ENCODE measurements at places on chromosomes 6 and 20.

DNA sequence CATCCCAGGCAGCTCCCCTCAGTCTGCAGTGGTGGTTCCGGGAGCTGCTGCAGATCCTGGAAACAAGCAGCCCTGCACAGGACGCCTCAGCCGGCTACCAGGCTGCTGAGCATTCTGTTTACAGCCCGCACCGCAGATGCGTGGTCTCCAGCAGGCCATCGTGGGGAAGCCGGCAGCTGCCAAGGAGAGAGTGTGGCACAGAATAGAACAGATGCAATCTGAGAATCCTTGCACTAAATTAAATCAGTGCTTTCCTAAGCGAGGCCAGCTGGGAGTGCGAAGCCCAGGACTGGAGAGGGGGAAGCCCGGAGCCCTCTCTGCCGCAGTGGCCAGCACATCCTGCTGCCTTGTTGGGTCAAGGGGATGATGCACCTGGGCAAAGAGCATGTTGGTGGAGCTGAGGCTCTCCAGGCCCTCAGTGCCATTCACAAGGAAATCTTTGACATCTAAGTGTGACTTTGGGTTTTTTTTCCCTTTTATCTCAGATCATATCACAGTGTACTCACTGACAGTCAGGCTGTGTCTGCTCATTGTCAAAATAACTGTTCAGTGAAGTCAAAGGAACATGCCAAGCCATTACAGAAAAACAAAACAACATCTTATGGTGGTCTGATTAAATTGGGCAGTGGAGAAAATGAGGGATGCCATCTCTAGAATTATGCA, 118.1 kb downstream of the SYNDIG1 start:
- DNase-seq, result no peak

DNA sequence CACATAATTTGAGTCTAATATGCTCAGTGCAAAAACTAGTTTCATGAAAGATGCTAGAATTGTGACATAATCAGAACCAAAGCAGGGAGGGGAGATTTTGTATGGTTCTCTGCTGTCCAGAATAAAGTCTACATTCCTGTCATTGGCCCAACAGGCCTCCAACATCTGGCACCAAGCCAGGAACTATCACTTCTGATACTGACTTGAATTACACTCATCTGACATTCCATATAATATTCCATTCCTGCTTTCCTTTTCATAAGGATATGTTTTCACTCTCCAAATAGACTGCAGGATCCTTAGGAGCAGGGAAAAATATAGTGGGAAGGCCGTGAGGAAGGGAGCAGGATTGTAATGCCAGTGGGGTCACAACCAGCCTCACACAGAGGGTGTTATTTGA, 84.6 kb upstream of the BTN3A2 start:
- DNase-seq, result no peak

DNA sequence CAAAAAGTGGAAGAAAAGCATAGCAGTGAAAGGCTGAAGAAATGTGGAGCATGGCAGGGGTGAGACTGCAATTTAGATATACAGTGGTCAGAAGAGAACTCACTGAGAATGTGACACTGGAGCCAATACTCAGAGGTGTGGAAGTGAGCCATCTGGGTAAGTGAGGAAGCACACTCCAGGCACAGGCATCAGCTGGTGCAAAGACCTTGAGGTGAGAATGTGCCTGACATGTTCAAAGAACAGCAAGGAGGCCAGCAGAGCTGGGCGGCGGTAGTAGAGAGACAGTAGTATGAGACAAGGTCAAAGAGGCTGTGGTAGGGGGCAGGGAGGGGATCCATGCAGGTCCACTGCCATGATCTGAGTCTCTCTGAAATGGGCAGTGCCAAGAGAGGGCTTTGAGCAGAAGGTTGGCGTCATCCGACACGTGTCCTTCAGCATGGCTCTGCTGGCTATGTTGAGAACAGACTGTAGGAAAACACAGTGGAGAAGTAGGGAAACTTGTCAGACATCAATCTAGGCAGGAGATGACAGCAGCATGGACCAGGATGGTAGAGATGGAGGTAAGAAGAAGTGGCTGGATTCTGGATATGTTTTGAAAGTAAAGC, 84.4 kb downstream of the PLCG1 start:
- no peak for DNase-seq

GRCh38 chr6:30167101-30167500, 3.8 kb downstream of the TRIM15 start:
- DNase-seq, result peak; percentile 8

DNA sequence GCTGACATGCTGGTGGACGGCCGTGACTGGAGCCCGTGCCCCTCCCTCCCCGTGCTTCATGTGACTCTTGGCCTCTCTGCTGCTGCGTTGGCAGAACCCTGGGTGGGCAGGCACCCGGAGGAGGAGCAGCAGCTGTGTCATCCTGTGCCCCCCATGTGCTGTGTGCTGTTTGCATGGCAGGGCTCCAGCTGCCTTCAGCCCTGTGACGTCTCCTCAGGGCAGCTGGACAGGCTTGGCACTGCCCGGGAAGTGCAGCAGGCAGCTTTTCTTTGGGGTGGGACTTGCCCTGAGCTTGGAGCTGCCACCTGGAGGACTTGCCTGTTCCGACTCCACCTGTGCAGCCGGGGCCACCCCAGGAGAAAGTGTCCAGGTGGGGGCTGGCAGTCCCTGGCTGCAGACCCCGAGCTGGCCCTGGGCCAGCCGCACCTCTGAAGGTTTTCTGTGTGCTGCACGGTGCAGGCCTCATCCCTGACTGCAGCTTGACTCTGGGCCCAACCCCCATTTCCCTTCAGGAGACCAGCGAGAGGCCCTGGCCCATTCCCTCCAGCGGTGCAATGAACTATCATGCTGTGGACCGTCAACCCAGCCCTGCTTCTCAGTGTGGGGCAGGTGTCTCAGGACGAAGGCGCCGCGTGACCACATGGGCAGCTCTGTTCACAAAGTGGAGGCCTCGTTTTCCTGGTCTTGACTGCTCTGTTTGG, 8.1 kb downstream of the NPBWR2 start:
- no peak for DNase-seq

- DNase-seq, result no peak
Measured at GRCh38 chr6:73309535-73309784, 44.6 kb downstream of the DPPA5 start.

- DNase-seq, result no peak
Measured at GRCh38 chr6:134817448-134817847, 132.5 kb downstream of the ALDH8A1 start.

DNA sequence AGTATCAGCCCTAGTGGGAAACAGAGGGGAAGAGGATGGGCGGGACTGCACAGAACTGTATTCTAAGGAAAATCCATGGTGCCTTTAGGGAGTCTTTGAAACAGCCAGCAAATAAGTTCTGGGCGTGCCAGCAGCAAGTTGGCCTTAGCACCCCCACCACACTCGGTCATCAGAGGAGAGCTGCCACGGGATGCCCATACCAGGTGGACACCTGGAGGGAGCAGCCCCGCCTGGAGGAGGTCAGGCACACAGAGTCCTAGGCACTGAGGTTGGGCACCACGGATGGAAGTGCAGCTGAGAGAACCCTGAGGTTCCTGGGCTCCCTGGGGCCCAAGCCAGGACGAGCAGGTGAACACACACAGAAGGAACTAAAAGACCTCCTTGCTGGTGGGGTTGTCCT, 180.8 kb upstream of the PROKR2 start:
- DNase-seq, result no peak

- no peak for DNase-seq
Measured at GRCh38 chr6:44657206-44657819, 269.8 kb downstream of the CDC5L start.

DNA sequence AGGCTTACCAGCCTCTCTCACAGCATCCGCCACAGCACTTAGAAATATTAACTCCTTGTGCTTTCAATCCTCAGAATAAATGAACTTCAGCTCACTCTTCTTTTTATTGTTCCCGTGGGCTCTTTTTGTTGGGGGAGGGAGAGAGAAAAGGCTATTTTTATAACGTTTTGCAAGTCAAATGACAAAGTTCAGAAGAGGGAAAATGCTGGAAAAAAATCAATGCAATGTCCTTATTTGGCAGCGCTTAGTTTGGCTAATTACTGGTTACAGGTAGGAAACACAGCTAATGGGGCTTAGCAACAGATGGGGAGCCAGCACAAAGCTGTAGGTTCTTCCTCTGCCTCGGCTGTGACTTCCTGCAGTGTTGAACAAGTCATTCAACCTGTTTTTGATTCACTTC, 1067.0 kb upstream of the MAP3K7 start:
- no peak for DNase-seq

GRCh38 chr6:142167071-142167470, 20.0 kb downstream of the VTA1 start:
- no peak for DNase-seq

- no peak for DNase-seq
Measured at GRCh38 chr6:150203871-150204545, 61.2 kb downstream of the PPP1R14C start.

- no peak for DNase-seq
Measured at GRCh38 chr6:22231616-22232015, 65.2 kb downstream of the PRL start.

- peak; percentile 26 for DNase-seq
Measured at GRCh38 chr20:50519036-50519762, 9.0 kb downstream of the PTPN1 start.

DNA sequence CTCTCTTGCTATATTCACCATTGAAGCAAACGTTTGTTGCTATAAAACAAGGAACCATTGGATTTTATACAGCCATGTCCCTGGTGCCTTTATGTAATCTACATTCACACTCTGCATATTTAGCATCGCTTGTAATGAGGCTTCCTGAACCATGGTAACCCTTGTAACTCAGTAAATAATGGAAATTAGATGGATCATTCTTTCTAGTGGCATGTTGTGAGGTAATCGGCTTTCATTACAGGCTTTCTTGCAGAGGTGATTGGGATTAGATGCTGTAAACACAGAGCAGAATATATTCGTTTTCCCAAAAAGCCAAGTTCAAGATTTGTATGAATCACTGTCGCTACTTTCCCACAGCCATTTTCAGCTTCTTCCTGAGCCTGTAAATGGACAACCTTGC, 36.1 kb downstream of the SMPDL3A start:
- no peak for DNase-seq

GRCh38 chr6:99132026-99132635, 184.4 kb upstream of the FBXL4 start:
- no peak for DNase-seq

DNA sequence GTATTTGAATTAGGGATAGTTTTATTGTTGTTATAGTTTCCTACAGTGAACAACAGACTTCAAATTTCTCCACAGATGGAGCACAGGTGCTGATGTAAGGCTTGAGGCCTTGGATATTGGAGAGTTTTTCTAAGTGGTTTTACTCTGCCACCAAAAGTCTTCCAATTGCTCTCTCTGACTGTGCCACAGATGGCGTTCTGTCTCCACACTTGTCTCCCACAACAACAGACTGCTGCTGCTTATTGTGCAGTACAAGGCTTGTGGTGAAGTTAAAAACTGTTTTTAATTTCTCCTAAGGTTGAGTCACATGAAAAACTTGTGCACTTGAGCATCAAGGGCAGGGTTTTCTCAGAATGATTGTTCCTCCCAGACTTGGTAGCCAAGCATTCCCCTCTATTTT, 460.9 kb upstream of the KHDRBS2 start:
- DNase-seq, result no peak

DNA sequence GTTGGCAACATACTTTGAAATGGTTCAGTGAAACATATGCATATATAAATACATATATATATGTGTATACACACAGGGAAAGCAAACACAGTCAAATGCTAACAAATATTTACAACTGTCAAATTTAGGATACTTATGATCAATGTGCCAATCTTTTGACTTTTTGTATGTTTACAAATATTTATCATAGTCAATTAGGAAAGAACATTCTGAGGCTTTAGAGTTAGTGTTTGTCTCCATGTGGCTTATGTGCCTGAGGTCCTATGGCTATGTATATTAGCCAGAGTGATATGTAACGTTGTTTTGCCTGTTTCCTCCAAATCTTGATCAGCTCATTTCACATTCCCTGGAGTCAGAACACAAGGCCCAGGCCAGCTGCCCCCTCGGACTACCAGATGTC, 126.5 kb upstream of the MAN1A1 start:
- DNase-seq, result no peak

GRCh38 chr6:153538491-153538890, 407.4 kb upstream of the RGS17 start:
- no peak for DNase-seq

GRCh38 chr6:125269328-125269985, 32.3 kb downstream of the HDDC2 start:
- no peak for DNase-seq

GRCh38 chr6:39068391-39068790, 19.8 kb downstream of the GLP1R start:
- DNase-seq, result no peak

DNA sequence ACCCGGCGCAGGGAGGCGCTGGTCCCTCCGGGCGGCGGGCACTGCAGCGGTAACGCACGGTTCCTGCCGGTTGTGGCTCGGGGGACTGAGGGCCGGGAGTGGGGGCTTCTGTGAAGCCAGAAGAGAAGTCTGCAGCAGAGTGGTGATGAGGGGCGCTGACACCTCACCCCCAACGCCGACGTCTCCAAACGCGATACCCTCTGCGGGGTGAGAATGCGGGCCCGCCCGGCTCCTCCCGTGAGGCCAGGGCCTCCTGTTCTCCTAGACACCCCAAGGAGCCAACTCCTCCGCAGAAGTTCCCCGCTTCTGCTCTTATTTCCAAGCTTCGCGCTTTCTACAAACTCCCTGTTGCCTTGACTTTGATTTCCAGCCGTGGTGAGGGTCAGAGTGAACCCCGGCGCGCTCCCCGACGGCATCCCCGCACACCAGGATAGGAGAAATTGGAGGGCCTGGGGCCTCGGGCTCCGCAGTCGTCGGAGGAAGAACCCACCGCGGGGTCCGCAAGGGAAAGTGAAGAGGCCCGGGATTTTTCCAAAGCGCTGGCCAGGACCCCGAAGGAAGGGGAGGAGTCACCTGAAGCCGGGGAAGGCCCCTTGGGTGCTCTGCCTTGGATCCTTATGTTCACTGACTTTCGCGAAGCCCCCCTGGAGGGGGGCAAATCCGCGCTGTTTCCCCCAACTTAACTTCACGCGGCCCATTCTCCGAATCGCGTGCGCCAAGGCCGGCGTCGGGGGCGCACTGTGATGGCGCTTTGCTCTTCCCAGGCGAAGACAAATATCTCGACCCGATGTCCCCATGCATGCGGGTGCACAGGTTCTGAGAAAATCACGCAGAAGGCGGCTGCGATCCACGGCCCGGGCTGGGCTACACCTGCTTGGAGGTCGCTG, 3.1 kb upstream of the INSM1 start:
- DNase-seq, result no peak

All from CD4-positive, alpha-beta T cell treated with Interleukin-2 at 100 ng/mL for 4 hours (primary cell).